ENCODE measurements at places on chromosomes 3 and 15.

GRCh38 chr3:39028546-39028945 lies 23.2 kb downstream of the SCN11A start:
- no peak for DNase-seq

GRCh38 chr3:179716226-179716625 lies 63.4 kb downstream of the USP13 start:
- no peak for DNase-seq

DNA sequence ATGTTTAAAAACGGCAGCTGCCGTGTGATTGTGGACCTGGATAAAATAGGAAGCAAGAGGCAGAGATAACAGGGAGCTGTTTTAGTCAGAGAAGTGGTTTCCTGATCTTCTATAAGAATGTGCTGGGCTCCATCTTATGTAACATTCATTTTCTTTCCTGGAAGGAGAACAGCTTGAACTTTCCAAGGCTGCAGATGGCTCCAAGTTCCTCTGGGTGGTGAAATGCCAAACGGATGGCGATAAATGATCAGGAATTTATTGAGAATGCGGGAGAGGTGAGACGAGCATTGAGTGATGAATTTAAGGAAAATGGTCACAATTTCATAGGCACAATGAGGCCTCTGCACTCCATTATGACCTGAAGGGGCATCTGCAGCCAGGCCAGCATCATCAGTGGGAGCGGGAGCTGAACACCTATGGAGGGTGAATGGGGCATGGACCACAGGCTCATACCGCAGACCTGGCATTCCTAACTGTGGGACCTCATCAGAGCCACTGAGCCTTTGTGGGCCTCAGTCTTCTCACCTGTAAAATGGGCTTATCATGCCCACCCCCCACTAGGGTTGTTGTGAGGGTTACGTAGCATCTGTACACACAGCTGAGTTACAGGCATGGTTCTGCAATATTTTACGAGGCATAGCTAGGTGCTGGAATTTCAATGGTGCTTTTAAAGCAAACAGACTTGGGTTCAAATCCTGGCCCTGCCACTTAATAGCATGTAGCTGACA lies 17.1 kb downstream of the MGLL start:
- no peak for DNase-seq

DNA sequence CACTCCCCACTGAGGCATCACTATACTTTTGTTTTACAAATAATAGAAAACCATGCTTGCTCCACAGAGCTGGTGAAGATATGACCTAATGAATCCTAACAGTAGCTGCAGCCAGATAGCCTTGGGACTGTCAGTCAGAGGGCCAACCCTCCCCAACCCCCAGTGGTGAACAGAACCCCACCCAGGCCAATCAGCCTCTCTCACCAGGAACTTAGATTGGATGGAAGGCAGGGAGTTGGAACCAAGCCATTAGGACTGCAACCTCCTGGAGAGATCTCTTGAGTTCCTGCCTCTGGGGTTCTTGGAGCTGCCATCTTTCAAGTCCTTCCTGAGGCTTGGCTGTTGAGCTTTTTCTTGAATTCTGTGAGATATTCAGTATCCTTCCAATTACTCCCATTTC lies 3.0 kb upstream of the MRPS22 start:
- DNase-seq: no peak

DNA sequence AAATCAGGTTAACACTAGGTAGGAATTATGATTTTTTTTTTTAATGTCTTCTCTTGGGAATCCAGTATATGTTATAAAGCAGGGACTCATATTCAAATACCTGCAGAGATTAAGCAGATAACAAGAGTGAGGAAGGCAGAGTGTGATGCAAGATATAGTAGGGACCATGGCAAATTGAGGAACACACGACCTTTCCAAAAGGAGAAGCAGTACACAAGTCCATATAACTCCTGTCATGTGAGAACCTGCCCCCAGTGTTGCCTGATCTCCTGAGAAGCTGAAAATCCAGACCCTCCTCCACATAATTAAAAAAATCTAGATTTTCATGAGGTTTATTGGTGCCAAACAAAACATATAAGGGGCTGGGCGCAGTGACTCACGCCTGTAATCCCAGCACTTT lies 3.6 kb downstream of the RFC4 start:
- no peak for DNase-seq

- no peak for DNase-seq
Measured at GRCh38 chr3:8581806-8582445, 62.7 kb downstream of the SSUH2 start.

DNA sequence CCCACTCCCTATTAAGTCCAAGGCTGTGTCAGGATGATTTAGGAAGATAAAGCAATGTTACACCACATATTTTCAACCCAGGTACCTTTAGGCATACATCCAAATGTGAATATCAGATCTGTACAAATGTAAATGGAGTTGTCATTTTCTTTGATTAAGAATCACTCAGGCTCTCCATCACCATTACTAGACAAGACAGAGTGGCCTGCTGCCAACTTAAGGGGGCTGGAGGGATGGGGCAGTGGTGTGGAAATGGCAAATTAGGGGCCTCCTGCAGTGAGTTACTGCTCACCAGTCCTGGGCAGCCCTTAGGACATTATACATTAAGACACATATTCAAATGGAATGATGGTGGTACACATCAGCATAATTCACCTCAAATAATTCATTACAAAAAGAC lies 211.0 kb downstream of the TNIK start:
- no peak for DNase-seq

GRCh38 chr3:127406309-127407025 lies 118.6 kb upstream of the PRR20G start:
- no peak for DNase-seq

GRCh38 chr3:108100906-108101660 lies 10.3 kb upstream of the CD47 start:
- peak; percentile 90 for DNase-seq

DNA sequence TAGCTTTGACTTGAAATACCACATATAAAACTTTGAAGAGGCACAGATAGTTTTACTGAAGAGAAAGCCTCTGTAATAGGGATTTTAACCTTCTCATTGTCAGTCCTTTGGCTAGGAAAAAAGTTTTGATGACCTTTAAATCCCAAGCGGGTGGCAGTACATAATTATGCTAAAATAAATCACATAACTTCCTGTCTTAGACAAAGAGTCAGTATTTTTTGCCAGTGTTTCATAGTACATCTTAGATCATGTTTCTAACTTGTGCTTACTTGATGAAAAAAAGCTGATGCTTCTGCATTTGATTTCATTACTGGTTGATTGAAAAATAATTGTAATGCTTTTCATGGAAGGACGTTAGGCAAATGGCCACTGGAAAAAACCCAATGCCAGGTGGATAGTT lies 5.8 kb downstream of the ST3GAL6 start:
- DNase-seq: no peak

- DNase-seq: no peak
Measured at GRCh38 chr3:33441225-33441976, 1.2 kb upstream of the UBP1 start.

DNA sequence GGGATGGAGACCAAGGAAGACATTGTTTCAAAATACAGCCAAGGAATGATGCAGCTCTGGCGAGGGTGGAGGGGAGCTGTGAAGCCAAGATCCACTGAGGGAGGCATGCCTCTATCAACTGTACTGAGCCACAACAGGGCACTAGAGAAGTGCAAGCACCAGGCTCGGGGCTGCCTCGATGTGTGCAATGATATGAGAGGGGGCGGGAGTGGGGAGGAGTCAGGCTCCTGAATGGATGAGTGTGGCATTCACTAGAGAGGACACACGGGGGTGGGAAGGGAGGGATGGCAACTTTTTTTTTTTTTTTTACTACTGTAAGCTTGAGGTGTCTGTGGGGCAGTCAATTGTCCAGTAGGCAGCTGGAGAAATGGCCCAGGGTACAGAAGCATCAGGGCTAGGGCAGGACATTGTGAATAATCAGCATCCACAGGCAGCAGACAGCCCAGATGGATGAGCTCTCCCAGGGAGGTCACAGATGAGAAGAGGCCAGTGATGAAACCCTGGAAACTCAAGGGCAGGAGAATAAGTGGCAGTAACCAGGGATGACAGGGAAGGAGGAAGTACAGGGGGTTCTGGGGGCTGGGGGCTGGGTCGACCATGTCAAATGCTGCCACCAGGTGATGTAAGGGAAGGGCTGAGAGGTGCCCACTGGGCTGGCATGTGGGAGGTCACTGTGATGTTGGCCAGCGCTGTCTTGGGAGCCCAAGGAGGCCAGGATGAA lies 5.9 kb downstream of the STOML1 start:
- no peak for DNase-seq

DNA sequence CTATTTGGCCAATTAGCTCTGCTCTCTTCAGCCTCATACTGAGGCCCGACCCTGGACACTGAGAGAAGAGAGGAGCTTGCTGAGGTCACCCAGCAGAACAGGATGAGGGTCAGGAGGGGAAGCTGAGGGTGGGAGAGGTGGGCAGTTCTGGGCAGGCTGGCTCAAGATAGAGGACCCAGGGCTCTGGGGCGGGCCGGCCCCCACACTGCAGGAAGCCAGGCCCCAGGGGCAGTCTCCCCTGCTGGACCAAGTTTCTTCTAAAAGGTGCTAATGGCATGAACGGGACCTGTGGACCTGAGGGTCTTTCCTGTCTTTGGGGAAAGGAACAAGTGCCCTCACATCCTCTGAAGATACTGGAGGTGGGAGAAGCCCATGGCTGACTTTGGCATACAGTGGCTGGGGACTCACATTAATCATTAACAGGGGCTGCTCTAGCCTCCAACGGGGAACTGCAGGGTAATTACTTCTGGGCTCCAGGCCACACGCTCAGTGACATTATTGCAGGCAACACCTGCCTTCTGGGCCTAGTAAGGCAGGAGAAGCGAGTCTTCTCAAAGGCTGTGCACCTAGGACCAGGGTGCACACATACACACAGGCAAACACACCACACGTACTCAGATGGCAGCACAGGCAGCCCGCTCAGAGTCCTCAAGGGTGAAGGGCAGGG lies 10.6 kb downstream of the HCN4 start:
- DNase-seq: peak; percentile 19

All from NCI-H146 (cell line).